ENCODE measurements at places on chromosomes 3 and 15.

GRCh38 chr3:425079-425478, 228.5 kb downstream of the CHL1 start:
- DNase-seq, result peak; percentile 0

DNA sequence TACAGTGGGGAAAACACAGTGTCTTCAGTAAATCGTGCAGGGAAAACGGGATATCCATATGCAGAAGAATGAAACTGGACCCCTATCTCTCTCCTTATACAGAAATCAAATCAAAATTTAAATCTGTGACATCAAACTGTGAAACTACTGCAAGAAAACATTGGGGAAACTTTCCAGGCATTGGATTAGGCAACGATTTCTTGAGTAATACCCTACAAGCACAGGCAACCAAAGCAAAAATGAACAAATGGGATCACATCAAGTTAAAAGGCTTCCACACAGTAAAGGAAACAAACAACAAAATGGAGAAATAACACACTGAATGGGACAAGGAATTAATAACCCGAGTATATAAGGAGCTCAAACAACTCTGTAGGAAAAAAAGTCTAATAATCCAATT, 165.3 kb downstream of the PLCL2 start:
- DNase-seq, result no peak

DNA sequence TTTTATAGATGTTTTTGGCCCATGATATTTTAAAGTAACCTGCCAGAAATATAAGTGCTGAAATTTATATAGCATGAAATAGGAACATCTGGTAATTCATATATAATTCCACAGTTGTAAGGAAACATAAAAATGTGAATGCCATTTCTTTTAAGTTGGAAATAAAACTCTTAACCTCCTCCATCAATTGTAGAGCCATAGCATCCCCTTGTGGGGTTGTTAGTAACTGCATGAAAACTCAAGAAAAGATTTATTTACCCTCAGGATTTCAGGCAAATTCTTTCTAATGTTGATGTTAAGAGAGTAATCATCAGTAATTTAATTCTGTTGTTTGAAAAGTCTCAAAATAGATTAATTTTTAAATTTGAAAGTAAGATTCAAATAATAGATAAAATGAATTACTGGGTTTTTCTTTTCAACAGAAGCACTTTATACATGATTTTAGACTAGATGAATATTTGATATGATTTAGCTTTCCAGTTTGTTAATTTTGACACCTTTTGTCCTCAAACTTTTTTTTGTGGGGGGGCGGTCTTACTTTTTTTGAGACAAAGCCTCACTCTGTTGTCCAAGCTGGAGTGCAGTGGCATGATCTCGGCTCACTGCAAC, 74.7 kb downstream of the RASA2 start:
- peak; percentile 59 for DNase-seq

DNA sequence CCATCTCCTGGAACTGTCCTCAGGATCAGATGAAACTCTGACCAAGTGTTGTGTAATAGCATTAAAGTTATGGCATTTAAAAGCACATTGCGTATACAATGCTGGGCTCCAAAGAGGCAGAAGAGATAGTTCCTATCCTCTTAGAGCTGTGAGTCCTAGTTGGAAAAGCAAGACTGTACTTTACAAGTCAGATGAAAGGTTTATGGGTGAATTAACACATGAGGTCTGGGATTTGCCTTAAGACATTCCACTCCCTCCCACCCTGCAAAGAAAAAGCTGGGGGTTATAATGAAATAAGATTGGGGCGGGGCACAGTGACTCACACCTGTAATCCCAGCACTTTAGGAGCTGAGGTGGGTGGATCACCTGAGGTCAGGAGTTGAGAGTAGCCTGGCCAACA, 35.6 kb downstream of the SNAPC5 start:
- DNase-seq, result no peak

- DNase-seq, result no peak
Observed at GRCh38 chr3:110126065-110126464, 788.7 kb upstream of the DPPA4 start.

GRCh38 chr3:13886593-13887129, 6.8 kb upstream of the WNT7A start:
- no peak for DNase-seq

- no peak for DNase-seq
Observed at GRCh38 chr15:56934269-56934668, 15.8 kb downstream of the TCF12 start.

GRCh38 chr3:11535243-11535960, 108.3 kb downstream of the VGLL4 start:
- DNase-seq, result no peak

DNA sequence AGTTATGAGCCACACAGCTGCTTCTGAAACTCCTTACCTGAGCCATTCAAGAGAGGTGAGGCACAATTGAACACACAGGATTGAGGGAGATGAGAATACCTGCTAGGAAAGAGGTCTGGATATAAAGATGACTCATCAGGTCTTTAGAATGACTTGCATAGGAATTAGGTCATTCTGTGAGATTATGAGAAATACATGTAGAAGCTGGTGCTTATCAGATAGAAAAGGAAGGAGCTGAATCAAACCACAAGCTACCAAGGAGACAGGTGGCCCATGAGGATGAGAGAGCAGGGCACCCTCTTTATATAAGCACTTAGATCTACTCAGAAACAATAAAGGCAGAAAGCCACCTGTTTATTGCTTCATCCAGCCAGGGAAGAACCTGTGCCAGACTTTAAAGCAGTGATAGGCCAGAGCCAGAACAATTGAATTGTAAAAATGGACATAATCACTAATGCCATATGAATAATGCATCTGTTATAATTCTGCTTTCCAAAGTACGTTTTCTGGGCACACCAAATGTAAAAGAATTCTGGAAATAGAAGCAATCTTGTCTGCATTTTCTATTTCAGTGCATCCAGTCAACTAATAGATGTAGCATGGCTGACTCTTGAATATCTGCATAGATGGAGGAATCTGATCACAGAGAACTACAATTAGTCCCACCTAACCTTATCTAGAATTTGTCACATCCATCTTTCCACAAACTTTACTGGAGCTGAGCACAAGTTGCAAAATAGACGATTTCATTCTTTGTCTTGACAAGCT, 74.9 kb downstream of the PIK3R4 start:
- no peak for DNase-seq

DNA sequence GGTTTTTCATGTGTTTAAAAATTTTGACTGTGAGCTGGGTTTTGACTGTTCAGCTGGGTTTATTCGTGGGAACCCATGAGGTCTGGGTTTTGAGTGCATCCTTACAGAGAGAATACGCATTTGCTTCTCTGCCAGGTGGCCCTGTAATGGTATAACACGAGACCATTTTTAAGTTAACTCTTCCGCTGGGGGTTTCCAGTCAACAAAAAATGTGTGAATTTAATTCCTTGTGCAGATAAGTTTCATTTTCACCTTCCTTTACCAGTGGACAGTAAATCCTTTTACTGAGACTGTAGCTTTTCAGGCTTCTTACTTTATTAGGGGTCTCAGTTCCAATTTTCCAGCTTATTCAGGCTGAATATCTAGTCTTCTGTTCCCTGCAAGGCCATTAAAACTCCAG, 149.6 kb downstream of the OPA1 start:
- DNase-seq, result no peak

DNA sequence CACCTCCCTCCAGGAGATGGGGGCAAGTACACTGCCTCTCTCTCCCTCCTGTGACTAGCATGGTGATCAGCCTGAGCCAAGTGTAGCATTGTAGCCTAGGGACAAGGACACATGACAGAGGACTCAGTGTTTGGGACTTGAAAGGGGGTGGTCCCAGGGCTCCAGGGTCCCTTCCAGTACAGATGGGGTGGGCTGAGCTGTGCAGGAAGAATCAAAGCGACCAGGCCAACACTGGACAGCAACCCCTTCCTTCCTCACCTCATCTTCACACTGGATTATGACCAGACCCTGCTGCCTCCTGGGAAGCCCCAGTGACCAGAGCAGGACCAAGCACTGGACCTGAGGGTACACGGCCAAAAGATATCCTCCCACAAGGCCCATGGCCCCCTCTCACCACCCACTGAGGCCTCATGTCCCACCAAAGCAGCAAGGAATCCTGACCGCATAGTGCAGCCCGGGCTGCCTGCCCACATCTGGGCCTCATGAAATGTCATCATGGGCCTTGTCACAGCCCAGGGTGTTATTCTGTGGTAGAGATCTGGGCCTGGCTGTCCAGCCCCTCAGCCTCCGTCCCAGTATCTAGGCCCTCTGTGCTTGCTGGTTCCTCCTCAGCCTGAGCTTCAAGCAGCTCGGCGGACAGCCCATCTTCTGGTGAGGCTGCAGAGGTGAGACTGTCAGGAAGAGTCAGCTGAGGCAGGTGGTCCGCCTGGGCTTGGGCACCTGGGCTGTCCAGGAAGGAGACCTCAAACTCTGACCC, 9.5 kb downstream of the GORASP1 start:
- no peak for DNase-seq

DNA sequence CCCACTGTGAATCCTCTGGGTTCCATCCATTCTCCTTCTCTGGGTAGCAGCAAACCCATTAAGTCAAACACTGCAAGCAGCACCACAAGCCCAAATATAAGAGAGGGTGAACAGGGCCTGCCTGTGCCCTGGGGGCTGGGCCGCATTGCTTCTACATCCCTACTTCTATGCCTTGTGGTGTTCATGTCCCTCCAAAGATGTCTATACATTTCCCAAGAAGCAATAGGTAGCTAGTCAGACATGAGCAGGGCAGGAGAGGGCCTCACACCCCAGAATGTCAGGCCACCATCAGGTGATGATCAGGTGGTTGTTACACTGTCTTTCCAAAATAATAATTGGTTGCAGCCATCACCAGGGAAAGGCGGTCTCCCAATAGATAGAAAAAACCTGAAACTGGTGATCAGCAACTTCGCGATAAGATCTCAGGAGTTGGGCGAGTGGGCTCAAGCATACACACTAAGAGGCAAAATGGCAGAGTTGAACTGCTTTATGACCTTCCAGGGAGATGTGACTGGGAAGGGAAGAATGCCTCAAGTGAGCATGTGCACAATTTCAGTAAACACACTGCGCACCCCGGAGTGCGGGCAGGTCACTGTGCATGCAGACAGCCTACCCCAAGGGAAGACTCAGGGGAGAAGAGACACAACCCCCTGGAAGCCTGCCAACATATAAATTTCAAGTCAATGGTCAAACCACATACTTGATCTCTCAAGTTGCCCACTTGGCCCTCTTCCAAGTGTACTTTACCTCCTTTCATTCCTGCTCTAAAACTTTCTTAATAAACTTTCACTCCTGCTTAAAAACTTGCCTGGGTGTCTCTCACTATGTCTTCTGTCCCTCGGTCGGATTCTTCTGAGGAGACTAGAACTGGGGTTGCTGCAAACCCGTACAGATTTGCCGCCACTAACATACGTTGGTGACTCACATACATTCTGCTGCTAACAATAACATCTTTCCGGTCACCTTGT, 39.9 kb downstream of the KLF15 start:
- no peak for DNase-seq

- DNase-seq, result no peak
Observed at GRCh38 chr3:125239266-125239665, 26.7 kb upstream of the SLC12A8 start.

- DNase-seq, result peak; percentile 15
Observed at GRCh38 chr3:186772701-186773417, 10.5 kb upstream of the EIF4A2 start.

GRCh38 chr3:182509844-182510460, 283.4 kb upstream of the ATP11B start:
- no peak for DNase-seq

GRCh38 chr15:70281811-70282307, 184.1 kb upstream of the TLE3 start:
- peak; percentile 62 for DNase-seq

DNA sequence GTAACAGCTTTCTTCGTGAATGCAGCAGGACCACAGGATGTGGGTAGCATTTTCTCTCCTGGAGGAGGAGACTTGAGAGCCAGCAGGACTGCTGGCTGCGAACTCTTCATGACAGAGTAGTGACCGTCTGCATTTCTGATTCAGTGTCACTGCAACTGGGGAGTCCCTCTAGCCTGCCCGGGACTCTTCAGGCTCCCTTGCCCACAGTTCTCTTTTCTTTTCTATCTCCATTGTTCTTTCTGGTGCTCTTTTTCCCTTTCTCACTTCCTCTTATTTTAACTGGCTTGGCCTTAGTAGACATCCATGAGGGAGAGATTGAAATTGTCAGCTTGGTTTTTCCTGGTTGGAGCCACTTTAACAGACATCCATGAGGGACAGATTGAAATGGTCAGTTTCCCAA, 49.9 kb upstream of the P2RY1 start:
- no peak for DNase-seq

- no peak for DNase-seq
Observed at GRCh38 chr15:68375716-68376220, 56.2 kb downstream of the ITGA11 start.

DNA sequence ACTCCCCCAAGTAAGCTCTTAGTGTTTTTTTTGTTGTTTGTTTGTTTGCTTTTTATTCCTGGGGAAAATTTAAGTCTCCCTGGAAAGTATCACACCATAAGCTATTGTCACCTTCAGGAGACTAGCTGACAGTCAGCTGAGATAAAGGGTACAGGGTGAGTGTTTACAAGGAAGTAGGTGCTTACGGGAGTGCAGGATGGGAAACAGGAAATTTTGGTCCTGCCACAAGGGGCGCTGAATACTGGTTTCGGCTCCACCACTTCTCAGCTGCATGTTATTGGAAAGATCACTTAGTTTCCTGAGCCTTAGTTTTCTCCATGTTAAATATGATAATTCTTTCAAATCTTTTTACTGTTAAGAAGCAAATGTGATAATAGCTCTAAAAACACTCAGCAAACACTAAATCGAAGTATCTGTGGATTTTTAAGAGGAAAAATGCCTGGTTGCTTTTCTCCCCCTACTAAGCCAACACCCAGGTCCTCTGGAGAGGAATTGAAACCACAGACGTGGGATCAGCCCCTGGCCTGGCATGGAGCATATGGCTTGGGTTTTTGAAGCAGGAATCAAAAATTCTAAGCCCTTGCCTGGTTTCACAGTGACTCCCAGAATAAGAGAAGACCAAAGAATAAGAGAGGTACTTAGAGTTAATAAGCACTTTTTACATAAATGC, 90.7 kb downstream of the SCN11A start:
- DNase-seq, result peak; percentile 17

GRCh38 chr3:32383136-32383711, 8.4 kb upstream of the CMTM7 start:
- DNase-seq, result no peak

DNA sequence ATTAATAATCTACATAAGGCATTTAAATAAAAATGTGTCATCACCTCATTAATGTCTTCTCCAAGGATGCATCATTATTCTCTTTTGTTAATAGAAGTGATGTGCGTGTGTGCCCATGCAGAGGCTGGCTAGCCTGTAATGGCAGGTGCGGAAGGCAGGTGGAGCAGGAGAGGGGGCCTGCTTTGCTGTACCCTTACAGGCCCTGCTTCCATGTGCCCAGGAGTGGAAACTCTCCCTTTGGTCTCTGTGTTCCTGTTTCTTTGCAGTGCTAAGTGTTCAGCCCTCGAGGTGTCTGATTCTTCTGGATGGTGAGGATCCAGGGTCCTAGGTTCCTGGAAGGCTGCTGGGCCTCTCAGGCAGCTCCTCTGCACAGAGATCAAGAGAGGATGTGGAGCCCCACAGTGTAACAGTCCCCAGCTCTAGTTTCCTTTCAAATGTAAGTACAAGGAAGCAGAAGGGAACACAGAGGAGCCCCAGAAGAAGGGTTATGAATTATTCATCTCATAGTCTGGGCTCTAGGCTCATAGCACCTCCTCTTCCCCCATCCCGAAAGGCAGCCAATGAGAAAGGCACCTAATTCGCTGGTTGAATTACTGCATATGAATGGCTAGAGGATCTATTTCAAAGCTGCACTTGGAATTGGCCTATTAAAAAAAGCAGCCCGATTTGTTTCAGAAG, 39.2 kb upstream of the AGBL1 start:
- DNase-seq, result no peak

GRCh38 chr3:115160295-115160694, 13.2 kb upstream of the ZBTB20 start:
- no peak for DNase-seq

- DNase-seq, result no peak
Observed at GRCh38 chr15:90523373-90523772, 6.3 kb upstream of the CRTC3 start.
